ENCODE measurements at places on chromosomes 16 and 17.

- DNase-seq = no peak
Measured at GRCh38 chr17:45342871-45343526, 26.2 kb upstream of the MAP3K14 start.

DNA sequence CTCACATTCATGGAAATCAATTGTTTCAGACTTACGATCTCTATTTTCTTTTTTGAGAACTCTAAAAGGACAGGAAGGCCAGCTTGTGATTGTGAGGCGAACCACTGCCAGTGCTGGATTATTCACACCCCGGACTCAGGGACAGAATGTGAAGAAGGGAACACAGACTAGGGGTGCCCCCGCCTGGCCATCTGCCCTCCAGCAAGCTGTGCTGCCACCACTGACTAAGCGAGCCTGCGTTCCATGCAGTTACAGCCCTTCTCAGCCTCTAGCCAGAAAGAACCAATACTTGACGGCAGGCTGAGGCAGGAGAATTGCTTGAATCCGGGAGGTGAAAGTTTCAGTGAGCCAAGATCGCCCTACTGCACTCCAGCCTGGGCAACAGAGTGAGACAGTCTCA lies 2.8 kb downstream of the HAGH start:
- no peak for DNase-seq

- no peak for DNase-seq
Measured at GRCh38 chr17:7190276-7190917, 11.2 kb upstream of the ASGR1 start.

- DNase-seq = no peak
Measured at GRCh38 chr16:57023541-57024249, 34.3 kb downstream of the NLRC5 start.

DNA sequence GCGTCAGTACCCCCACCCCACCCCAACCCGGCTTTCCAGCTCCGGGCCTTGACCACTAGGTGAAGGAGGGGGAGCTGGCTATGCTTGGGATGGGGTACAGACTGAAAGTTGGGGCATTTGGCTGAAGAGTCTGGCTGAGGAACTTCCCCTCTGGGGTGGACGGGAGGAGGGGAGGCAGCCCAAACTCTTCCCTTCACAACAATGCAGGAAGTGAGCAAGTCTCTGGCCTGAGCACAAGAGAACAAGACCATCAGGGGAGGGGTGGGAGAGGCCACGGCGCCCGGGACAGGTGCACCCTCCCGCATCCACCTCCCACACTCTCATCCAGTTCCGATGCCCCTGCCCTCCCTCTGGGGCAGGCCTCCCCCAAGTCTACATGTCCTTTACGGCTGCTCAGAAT lies 5.6 kb downstream of the USH1G start:
- no peak for DNase-seq

- DNase-seq = no peak
Measured at GRCh38 chr17:28702026-28702751, 9.5 kb downstream of the PROCA1 start.

DNA sequence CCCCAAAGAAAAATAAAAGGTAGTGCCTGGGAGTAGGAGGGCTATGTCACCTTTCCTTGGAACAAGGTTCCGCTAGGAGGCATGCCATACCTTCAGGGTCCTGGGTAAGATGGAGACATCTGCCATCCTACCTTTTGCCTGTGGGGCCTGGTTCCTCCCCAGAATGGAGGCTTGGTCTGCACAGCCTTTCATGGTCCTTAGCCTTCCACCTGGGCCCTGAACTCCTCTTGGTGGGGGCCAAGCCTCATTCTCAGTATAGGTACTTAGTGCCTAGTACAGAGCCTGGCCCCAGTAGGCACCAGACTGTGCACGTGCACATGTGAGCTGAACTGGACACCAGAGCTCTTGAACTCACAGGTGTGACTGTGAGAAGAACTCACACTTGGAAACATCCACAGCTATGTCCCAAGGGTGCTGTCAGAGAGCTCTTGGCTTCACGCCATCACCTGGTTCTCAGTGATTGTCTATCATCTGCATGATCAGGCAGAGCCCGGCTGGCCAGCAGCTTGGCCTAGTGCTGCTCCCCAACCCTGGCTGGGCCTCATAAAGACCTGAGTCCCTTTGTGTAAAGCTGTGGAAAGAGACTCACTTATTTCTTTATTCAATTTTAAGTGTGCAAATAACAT lies 143.2 kb downstream of the SOCS1 start:
- no peak for DNase-seq

- DNase-seq = no peak
Measured at GRCh38 chr16:55001931-55002330, 71.3 kb downstream of the IRX5 start.

GRCh38 chr16:80557037-80557436 lies 16.2 kb downstream of the DYNLRB2 start:
- no peak for DNase-seq

DNA sequence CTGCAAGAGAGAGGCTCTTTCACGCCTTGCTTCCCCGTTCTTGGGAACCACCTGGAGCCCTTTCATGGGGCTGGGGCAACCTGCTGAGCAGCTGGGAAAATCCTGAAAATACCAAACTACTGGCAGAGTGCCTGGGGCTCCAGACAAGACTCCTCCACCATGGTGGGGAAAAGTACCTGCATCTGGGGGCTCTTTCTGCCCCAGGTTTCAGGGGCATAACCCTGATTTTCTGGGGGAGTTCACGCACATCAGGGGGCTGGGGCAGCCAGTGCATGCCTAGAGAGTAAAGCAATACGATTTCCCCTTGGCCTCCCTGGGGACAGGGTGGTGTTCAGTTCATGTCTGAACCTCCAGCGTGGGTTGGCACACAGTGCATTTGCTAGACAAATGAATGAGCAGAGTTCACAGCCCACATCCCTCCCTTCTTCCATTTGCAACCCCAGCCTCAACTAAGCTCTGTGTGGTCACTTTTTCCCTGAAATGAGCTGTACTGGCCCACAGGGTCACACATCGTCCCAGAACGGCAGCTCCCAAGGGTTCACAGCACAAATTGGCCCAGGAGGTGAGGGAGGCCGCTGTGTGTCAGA lies 5.2 kb upstream of the CDC42EP4 start:
- no peak for DNase-seq

DNA sequence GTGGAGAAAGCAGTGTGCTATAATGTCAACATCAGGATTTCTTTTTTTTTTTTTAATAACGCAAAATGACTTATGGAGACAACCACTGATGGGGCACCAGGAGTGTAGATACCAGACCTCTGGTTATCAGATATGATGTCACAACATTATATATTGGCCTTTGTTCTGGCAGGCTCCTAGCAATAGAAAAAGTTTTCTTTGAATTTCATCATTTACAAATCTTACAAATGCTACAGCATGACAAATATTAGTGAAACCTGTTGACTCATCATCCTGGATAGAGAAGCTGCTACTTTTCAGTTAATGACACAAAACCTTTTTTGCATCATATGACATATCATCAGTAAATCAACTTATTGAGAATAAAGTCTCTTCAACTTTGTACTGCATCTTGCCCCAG lies 6.1 kb downstream of the THUMPD1 start:
- DNase-seq = no peak

GRCh38 chr17:73011016-73011486 lies 81.4 kb downstream of the SLC39A11 start:
- DNase-seq = no peak

DNA sequence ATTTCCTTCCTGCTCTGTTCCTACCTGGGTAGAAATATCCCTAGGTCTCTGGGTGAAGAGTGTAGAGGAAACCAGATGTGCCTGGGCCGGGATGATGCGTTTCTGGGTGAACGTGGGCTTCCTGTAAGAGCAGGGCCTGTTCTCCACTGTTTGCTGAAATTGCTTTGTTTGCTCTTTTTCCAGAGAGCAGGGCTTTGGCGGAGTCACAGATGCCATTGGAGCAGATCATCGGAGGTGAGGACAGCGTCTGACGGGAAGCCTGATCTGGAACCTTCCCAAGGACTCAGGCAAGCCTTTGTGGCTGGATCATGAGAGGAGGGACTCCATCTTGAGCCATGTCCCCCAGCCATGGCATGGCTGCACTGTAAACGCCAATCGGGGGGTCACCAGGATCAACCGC lies 15.4 kb downstream of the DHODH start:
- DNase-seq = no peak

DNA sequence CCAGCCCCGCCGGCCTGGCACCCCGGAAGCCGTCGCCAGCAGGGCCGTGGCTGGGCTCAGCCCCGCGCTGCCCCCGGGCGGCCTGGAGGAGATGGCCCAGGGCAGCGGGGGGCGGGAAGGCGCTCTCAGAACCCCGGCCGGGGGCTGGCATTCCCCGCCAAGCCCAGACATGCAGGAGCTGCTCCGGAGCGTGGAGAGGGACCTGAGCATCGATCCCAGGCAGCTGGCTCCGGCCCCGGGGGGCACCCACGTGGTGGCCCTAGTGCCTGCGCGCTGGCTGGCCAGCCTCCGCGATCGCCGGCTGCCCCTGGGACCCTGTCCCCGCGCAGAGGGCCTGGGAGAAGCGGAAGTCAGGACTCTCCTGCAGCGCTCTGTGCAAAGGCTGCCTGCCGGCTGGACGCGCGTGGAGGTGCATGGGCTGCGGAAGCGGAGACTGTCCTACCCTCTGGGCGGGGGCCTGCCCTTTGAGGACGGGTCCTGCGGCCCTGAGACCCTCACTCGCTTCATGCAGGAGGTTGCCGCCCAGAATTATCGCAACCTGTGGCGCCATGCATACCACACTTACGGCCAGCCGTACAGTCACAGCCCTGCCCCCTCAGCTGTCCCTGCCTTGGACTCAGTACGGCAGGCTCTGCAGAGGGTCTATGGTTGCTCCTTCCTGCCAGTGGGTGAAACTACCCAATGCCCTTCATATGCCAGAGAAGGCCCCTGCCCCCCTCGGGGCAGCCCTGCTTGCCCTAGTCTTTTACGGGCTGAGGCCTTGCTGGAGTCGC lies 551 bp downstream of the WDR81 start:
- DNase-seq = no peak

DNA sequence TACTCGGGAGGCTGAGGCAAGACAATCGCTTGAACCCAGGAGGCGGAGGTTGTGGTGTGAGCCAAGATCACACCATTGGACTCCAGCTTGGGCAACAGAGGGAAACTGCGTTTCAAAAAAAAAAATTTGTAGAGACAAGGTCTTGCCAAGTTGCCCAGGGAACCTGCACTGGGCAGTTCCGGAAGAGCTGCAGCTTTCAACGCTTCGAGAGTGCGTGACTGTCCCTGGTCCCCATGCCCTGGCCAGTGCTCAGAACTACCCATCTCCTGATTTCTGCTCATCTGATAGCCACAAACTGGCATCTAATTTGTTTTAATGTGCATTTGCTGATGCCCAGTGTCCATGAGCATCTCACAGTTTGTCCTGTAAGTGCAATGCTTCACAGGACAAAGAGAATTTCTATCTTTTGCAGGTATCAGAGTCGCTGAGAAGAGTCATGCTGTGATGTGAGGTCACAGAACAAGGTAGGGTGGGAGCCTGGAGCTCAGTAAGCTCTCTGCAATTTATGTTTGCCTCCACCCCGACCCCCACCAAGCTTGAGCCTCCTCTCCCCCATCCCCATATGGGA lies 3.9 kb downstream of the ACTG1 start:
- no peak for DNase-seq

GRCh38 chr16:10988164-10988803 lies 43.9 kb downstream of the CLEC16A start:
- no peak for DNase-seq

DNA sequence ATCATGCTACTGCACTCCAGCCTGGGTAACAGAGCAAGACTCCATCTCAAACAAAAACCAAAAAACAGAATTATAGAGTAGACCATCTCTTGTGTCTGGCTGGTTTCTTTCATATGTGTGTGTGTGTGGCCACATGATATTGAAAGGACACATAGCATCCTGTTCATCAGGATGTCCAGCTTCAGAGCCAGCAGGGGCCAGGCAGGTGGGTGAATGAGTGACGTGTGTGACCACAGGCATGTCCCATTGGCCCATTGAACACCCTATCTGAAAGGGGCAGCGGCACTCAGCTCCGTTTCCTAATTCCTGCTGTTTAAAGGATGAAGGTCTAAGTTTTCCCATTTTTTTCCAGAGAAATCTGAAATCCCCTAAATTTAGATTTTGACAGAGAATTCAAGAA lies 174.2 kb downstream of the PRKCB start:
- no peak for DNase-seq

- DNase-seq = no peak
Measured at GRCh38 chr16:70660672-70661350, 14.5 kb downstream of the IL34 start.

- DNase-seq = no peak
Measured at GRCh38 chr16:228151-228851, 948 bp downstream of the LUC7L start.

DNA sequence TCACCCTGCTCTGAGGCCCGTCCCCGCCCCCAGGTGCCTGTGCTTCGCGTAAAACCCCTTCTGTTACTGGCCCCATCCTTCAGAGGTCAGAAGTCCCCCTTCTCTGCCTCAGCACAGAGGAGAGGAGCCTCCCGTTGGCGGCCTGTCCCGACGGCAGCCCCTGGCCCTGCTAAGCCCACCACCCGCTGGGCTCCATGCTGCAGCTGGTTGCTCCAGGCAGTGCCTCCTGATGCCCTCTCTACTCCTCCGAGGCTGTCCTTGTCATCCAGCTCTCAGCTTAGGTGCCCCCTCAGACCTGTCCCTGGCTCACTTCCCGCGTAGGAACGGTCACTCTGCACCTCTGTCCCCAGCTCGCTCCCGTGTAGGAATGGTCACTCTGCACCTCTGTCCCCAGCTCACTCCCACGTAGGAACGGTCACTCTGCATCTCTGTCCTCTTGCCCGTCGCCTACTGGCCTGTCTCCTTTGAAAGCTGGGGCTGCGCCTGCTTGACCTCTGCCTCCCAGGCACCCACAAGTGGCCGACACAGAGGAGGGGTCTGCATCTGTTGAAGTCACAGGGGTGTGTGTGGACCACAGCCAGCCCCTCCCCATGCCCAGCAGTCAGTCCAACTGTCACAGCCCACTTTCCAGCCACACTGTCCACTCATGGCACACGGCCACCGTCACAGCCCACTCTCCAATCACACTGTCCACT lies 31.7 kb upstream of the ZC3H18 start:
- no peak for DNase-seq

DNA sequence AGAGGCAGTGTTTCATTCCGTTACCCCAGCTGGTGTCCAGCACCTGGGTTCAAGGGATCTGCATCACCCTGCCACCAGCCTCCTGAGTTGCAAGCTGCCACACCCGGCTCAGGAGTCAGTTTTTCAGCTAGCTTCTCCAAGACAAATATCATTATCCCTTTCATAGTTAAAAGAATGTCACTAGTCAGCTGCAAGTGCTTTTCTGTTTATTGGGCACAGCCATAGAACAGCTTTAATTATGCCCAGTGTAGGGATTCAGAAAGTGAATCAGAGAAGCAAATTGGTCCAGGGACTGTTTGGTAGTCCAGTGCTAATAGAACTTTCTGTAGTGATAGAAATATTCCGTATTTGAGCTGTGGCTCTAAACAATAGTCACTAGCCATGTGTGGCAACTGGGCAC lies 2.9 kb upstream of the AOC3 start:
- DNase-seq = no peak

- no peak for DNase-seq
Measured at GRCh38 chr16:78882751-78883150, 717.8 kb downstream of the MAF start.

DNA sequence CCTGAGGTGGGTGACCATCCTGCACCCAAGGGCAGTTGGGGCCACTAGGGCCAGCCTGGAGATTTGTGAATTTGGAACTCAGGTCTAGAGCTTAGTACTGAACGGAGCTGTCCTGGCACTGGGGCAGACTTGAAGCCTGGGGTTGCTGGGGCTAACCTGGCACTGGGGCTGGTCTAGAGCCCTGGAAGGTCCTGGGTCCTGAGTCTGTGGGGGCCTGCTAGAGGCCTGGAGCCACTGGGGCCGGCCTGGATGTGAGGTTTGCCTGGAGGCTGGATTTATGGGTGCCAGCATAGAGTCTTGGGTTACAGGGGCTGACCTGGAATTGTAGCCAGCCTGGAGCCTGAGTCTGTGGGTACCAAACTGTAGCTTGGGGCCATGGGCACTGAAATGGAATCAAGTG lies 1216.9 kb downstream of the CDH11 start:
- DNase-seq = no peak
